NCI-H2227 treated with DMSO at 0.1 percent for 48 hours (cell line): ENCODE measurements at places on chromosomes 2 and 18.

- no peak for DNase-seq
These were observed 23.0 kb upstream of the IL1A start for GRCh38 chr2:112807233-112807807.

DNA sequence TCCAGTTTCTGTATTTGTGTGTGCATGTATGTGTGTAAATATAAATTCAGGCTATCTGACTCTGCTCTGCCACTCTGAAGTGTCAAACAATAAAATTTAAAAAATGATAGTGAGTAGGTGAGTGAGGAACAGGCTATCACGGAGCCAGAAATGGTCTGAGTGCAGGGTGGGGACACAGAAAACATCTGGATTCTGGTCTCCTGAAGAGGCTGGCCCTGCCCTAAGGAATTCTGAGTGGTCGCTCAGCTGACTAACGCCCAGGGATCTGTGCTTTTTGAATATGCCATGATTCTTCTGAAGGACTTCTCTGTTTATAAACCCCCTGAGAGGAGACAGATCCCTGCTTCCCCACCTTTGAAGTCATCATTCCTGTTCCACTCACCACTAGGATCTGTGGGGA, 353.9 kb upstream of the GYPC start:
- DNase-seq, result no peak

DNA sequence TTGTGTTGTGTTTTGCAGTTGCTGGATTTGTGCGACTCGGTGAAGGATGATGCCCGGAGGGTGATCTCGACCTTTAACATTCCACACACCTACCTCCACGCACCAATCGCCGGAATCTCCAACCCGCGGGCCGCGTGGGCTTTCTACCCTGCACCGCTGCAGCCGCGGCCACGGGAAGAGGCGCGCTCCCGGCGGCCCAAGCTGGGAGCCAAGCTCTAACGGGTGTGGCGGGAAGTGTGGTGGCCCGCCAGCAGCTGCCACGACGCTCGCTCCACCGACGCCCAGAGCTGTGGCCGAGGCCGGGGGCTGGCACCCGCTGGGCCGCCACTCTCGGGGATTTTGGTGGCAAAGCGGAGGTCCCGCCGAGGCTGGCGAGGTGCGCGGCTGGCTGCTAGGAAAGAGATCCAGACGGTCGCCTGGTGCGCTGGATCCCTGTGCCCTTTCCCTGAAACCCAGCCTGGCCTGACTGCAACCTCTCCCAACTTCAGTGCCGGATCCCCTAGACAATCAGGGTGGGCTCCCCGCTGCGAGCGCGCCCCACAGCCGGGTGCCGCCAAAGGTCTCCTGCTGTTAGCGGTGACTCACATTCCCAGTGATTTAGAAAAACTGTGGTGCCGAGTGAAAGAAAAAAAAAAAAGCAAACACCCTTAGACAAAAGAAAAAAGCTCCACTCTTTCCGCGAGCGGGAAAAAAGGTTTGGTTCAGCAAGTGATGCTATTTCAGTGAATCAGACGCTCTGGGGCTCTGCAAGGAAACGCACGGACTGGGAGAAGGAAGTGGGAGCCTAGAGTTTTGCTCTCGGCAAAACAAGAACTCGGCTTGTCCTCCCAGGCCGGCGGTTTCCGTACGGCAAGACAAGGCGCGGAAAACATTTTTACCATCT, 2.9 kb upstream of the BCL2L11 start:
- DNase-seq, result no peak

- no peak for DNase-seq
These were observed 113.4 kb downstream of the PIEZO2 start for GRCh38 chr18:11035814-11036495.

- DNase-seq, result peak; percentile 65
These were observed 1186.3 kb upstream of the CELF4 start for GRCh38 chr18:38751898-38752297.

GRCh38 chr2:43715300-43716098, 39.3 kb upstream of the C1GALT1C1L start:
- DNase-seq, result no peak

DNA sequence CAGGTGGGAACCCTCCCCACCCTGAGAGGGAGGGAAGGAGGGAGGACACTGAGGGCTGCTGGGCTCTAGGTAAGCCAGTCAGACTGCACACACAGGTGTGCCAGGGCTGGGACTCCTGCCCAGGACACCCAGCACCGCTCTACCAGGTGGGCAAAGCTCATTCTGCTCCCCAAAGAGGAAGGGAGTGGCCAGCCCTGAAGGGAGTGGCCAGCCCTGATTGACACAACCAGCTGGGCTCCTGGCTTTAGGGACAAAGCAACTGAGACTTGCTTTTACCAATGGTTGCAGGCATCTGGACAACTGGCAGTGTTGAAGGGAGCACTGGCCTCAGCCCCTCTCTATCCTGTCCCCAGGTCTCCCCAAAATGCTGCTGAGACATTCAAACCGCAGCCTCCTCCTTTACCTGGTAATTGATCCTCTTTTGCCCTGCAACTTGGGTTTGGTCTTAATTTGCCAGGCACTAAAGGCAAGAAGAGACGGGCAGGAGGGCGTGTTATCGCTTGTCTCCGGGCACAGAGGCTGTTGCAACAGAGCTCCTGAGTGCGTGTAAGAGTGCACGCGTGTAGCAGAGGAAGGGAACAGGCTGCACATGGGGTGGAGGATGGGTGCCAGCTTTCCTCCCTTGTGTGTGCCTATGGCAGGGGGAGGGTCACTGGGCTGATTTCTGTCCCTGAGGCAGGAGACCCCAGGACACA, 14.5 kb upstream of the FOSL2 start:
- no peak for DNase-seq

DNA sequence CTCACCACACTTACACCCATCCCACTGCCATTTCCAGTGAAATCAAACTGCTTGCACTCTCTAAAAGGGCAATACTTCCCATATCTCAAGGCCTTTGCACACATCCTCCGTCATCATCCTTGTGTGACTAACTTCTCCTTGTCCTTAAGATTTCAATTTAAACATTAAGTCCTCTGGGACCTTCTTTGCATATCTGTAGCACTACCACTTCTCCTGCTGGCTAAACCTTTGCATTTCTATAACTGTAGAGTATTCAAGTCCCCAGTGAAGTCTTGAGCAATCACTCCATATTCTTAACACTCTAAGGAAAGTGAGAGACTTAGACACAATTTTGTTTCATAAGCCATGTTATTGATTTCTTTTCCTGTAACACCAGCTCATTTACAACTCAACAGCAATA, 136.8 kb upstream of the EPHA4 start:
- DNase-seq, result no peak

DNA sequence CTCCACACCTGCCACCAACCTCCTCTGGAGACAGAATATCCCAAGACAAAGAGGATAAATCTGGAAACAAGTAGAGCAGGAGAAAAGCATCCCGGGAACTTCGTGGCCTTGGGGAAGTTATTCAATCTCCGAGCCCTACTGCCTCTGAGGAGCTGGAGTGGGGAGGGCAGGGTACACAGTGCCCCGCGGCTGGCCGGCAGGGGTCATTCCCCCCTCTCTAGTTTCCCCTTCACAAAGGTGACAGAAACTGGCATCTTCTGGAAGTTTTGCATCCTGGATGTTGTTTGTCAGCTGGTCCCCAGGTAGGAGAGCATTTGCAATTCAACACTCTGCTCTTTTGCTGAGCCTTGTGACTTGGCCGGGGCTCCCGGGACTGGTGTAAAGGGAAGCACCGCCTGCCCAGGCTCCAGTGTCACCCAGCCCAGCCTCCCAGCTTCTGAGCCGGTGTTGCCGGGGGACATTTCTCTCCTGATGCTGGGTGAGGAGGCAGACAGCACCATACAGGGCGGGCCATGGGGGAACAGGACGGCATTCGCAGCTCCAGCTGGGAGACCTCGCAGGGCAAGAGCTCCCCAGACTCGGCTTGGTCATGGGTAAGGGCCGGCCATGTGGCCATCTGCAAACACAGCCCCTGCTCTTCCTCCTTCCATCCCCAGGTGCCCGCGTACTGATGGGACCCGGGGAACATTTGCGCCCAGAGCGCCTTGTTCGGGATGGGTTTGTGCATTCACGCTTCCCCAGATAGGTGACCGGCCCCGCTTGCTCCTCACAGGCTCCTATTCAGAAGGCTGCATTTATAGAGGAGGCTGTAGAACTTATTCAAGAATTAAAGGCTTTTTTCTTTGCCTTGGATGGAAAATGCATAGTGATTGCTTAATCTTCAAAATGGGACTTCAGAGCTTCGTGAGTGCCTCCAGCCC, 7.4 kb upstream of the NTSR2 start:
- no peak for DNase-seq

GRCh38 chr2:42844901-42845821, 52.8 kb upstream of the HAAO start:
- no peak for DNase-seq

- no peak for DNase-seq
These were observed 22.8 kb upstream of the TTN start for GRCh38 chr2:178829981-178830380.

DNA sequence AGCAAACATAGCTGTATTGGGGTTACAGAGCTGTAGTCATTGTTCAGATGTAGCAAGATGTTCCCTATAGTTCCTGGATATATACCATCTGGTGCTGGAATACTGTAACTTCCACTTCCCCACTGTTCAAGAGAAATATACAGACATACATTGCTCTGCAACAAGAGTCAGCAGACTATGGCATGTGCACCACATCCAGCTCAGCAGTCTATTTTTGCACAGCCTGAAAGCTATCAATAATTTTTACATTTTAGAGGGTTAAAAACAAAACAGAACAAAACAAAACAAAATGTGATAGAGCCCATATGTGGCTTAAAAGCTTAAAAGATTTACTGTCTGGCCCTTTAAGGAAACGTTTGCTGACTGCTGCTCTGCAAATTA, 31.8 kb upstream of the VIT start:
- no peak for DNase-seq

- no peak for DNase-seq
These were observed 109.8 kb downstream of the ADCYAP1 start for GRCh38 chr18:1014509-1014908.

DNA sequence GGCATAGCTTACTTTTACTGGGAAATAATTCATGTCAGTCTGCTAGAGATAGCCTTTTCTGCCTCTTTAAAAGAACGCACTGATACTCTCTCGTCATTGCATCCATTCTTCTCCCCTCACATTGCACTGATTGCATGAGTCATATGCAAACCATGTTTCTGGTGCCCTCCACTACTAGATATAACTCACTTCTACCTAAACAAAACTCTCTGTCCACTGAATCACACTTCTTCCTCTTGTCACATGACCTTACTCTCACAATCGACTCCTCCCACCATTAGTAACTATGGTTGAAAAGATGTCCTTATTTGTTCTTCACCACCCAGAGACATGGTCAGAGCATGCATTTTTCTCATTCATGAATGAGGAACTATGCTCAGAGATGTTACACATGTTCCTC, 158.0 kb downstream of the CSRNP3 start:
- no peak for DNase-seq

GRCh38 chr2:198762441-198762840, 695.3 kb downstream of the SATB2 start:
- no peak for DNase-seq
